ENCODE measurements at places on chromosomes 6 and 20.
A peak's percentile ranks its signal among the peaks of the same experiment; 100 is the strongest.

DNA sequence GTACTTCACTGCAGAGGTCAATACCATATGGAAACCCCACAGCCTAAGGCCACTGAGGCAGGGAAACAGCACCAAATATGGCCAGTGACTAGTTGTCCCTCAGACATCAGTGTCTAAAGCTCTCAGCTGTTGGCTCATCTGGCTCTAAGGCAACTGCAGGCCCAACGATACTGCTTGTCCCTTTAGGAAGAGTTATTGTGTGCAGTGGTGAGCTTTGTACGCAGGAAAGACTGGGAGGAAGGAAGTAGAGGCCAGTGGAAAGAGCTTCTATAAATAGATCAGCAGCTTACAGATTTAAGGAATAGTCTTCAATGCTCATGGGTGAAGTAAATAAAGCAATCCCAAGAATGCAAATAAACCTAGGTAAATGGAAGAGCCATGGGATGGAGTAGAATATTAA, 29.3 kb downstream of the DNAAF9 start:
- DNase-seq = no peak

GRCh38 chr6:46735720-46736031, 501 bp upstream of the PLA2G7 start:
- DNase-seq = no peak

DNA sequence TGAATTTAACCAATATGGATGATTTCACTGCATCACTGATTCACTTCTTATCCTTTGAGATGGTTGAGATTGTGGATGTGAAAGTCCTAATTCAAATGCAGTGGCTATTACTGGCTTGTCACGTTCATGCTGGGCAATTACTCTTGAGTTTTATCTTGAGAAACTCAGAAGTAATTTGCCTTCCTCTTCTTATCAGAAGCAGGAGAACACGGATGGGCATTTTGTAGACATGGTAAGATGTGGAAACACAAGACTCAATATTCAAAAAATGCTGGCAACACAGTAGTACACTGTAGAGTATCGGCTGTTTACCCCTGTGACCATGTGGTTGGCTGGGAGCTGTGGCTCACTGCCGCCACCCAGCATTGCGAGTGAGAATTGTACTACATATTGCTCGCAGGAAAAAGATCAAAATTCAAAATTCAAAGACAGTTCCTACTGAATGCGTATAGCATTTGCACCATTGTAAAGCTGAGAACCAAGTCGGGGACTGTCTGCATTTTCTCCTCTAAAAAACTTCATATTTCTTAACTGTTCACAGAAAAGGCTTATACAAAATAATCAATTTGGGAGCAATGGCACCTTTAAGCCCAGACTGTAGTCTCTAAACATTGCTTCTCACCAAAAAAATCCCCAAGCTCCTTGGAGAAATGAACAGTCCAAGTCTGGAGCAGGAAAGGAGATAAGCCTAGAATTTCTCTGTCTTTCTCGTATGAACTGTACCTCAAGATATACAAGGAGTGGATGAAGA, 61.9 kb upstream of the ELOVL5 start:
- DNase-seq = peak; percentile 44

DNA sequence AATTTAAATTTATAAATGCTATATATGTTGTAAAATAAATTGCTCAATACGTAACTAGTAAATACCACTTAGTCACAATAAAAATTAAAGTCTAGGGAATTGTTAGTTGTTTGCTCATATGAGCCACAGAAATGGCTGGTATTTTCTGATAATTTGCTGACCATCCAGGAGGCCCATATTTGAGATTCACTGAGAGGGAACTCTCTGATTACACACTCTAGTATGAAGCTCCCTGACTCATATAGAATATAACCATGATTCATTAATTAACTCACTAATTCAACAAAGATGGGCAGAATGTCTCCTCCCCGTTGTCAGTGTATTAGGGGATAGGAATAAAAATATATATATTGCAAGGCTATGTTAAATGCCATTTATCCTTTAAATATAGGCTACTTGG, 46.6 kb upstream of the TMEM30A start:
- DNase-seq = no peak

GRCh38 chr20:19828232-19828631, 70.2 kb downstream of the RIN2 start:
- peak; percentile 59 for DNase-seq

- DNase-seq = no peak
Observed at GRCh38 chr6:112149236-112149635, 61.8 kb downstream of the FAM229B start.

DNA sequence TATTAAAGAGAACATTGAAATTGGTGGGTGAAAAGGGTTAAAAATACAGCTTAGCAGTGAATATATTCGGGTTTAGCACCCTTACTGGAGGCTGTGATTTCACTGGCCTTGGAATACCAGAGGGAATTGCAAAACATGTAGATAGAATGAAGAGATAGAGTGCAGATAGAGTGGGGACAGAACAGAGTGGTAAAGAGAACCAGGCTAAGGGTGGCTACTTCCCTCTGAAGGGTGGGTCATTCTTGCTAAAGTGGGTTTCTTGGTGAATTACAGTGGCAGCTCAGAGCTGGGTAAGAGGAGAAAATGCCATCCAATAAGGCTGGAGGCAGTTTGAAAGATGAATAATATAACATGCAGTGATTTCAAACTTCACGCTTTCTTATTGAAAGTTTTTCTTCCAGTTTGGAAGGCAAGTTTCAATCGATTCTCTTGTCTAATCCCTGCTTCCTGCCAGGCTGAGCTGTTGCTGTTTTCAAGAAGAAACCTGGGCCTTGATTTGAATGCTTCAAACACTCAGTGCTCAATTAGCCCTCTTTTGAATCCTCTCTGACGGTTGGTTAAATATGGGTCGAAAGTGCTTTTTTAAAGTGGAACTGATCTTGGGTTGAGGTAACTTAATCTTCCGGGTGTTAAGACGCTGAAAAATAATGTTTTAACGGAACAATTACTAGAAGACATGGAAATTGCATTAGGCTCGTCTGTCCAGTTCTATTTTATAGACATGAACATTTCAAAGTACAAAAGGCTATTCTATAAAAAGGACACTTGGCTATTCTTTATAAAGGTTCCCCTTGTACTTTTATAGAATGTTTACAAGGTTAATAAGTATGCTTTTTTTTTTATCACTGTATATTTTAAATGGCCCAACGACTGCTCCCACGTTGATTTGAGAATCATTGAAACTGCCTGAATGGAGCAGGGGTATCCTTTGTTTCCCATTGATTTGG, 203.3 kb downstream of the BCAS1 start:
- peak; percentile 47 for DNase-seq

GRCh38 chr6:100179576-100179975, 185.6 kb upstream of the MCHR2 start:
- no peak for DNase-seq

DNA sequence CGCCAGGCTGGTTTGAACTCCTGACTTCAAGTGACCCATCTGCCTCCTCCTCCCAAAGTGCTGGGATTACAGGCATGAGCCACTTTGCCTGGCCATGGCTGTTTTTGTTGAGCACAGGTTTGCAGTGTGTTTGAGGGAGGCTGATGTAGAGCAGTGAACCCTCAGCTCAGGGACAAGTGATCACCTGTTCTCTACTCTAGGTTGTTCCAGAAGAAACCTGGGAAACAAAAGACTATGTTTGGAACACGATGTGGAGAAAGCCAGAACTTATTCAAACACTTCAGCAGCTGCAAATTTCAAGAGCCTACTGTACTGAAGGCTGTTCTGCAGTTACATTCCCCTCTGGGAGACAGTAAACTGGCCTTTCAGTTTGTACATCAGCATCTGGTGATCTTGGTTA, 4.7 kb downstream of the TULP1 start:
- no peak for DNase-seq

- no peak for DNase-seq
Observed at GRCh38 chr20:32110727-32111126, 1.2 kb downstream of the TM9SF4 start.

- no peak for DNase-seq
Observed at GRCh38 chr6:298233-299103, 6.2 kb downstream of the DUSP22 start.

DNA sequence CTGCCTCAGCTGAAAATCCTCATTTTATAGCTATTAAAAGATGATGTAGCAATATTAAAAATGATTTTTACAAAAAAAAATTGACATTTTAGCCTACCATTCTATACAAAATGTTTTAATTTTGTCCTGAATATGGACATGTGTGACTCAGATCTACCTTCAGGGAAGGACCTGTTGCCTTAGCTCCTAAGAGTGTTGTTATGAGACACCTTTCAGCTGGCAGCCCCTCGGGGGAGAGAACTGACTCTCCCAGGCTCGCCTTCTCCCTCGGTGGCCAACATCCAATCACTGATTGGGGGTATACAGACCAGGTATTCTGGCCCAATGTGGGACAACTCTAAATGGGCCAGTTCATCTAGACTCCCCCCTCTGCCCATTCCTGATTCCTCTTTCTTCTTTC, 32.5 kb upstream of the MRAP2 start:
- DNase-seq = no peak

- DNase-seq = no peak
Observed at GRCh38 chr20:63252284-63252711, 2.0 kb downstream of the NKAIN4 start.

DNA sequence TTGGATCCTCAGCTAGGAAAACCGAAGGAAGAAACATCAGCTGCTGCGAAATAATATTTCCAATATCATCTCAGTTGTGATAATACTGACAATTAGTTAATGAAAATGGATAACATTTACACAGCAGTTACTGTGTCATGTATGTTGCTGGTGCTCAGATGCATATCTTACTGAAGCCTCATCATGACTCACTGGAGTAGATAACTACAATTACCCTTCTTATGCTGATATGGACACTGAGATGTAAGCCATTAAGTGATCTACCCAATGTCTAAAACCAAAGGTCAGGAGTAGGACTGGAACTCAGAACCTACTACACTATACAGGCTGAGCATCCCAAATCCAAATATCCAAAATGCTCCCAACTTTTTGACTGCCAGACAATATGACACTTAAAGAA, 54.7 kb upstream of the LYRM2 start:
- DNase-seq = no peak

- DNase-seq = no peak
Observed at GRCh38 chr6:142570221-142570671, 268.4 kb downstream of the ADGRG6 start.

- no peak for DNase-seq
Observed at GRCh38 chr6:26592649-26593048, 4.1 kb upstream of the ABT1 start.

GRCh38 chr6:104022126-104022525, 837.6 kb downstream of the HACE1 start:
- DNase-seq = no peak

- no peak for DNase-seq
Observed at GRCh38 chr6:36829919-36830544, 9.2 kb downstream of the CPNE5 start.

GRCh38 chr20:51512645-51513044, 29.9 kb downstream of the NFATC2 start:
- no peak for DNase-seq

- no peak for DNase-seq
Observed at GRCh38 chr6:90977513-90977912, 390.6 kb upstream of the MAP3K7 start.

DNA sequence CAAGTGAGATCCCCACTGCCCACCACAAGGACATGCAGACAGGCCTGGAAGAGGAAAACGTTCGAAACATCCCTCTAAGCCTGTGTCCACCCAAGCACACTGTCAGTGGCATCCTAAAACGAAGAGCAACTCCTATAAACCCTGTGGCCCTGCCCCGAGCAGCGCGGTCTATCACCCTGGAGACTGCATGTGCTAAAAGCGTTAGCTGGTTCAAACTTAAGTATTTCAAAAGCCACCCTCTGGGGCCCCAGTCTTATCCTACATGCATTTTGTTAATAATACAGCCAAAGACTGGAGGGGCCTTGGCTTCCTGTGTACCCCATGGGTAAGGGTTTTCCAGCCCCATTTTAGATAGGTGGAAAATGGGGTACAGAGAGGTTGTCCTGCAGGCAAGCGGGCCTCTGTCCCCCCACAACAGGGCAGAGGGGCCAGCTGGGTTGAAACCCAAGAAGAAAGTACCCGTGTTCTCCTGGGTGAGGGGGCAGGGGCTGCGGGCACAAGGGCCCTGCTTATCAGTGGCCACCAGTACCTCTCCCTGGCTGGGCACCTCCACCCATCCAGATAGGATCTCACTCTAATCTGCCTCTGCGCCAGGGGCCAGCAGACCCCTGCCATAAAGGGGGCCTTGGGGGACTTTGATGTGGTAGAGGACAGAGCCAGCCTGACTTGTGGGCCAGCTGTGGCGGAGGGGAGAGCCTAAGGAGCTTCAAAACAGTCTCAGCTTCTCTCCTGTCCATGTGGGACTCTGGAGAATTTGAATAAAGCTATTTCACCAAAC, 28.3 kb downstream of the PREX1 start:
- no peak for DNase-seq
